PC-3 (cell line): ENCODE measurements at places on chromosomes 2 and 18. TPM values are rescaled to one million over a fixed set of nuclear protein-coding genes. Genes with fewer than 3 reads are reported as not detected.

GRCh38 chr18:77472509-77472908 lies 222.9 kb downstream of the GALR1 start:
- no peak for DNase-seq

DNA sequence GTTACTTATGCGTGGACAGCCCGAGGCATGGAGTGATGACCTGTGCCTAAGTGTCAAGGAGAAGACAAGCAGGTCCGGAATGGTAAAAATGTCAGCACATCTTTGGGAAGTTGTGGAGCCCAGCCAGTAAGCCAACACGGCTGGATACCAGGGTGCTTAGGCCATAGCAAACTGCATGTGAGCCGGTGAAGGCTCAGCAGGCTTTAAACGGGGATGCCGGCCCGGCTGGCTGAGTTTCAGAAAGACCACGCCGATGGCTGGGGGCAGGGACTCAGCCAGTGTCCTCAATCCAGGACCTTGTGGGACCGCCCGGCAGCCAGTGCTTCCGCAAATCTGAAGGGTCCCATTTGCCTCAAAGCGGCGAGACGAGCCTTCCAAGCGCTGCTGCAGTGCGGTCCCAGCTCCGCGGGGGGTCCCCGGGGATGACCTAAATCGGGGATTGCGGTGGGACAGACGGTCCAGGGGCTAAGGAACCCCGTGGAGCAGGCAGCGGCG lies 946 bp upstream of the AGAP1 start:
- no peak for DNase-seq

DNA sequence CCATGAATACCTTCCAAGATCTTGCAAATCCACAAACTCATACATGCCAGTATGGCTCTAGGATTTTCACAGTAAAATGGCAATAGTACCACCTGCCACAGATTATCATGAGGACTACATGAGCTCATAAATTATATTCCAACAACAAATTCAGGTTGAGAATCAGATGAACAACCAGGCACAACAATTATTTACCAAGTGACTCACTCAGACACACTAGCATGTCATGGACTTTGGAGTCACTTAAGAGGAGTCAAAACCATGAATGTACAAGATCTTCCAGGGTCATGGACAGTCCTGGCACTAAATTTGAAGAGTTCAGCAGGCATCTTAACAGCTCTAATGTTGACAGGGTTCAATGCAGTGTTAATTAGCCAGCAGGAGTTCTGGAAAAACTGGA lies 34.4 kb upstream of the BZW1 start:
- DNase-seq: peak; percentile 83

DNA sequence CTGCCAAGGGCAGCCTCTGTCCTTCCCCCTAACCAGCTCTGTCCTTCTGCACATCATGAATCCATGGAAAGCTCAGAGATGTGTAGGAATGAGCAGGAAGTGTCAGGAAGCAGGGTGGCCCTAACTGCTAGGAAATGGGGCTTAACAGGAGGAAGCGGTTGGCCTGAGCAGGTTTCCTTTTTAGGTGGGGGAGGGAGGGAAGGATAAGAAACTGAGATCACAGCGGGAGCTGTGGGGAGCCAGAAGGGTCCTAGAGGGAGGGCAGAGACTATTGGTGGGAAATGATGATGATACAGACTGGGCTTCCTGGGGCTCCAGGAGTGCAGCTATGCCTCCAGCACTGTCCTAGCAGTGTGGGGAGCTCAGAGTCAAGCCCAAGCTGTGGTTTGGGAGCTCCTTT lies 182.0 kb downstream of the SH3BP4 start:
- no peak for DNase-seq

- DNase-seq: no peak
These were observed 573.7 kb downstream of the THSD7B start for GRCh38 chr2:137339051-137339450.

DNA sequence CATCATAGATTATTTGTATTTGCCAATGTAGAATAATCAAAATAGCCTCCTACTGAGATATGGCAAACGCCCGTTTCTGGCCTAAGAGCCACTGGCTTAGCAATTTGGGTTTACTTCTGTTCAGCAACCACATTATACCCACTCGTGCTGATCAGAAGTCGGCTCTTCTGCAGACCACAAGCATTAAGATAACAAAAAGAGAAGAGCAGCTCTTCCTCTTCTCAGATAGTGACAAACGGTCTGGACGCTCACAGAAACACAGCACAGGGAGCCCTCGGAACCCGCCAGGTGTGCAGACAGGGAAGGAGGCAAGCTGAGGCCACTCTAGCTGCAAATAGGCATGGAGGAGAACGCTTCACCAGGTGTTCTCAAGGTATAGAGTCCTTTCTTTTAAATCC lies 164.0 kb downstream of the HDAC4 start:
- no peak for DNase-seq

- peak; percentile 97 for DNase-seq
These were observed 3.4 kb upstream of the SPATS2L start for GRCh38 chr2:200302940-200303727.

DNA sequence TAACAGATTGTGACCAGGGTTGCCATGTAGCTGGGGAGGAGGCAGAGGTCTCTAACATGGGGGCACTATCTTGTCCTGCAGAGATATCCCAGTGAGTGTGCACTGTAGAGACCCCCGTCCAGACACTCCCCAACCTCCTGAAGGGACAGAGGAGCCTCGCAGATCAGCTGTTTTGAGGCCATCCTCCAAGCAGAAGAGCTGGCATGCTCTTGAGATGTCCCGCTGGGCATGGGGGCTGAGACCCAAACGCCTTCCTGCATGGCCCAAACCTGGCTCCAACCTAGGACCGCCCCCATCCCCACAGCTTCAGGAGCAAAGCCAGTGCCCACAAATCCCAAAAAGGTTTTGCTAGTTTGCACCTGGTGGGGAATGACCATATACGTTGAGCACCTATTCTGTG lies 2.7 kb upstream of the SLC66A3 start:
- DNase-seq: no peak

- no peak for DNase-seq
These were observed 35.0 kb downstream of the TTC32 start for GRCh38 chr2:19866771-19867170.

- DNase-seq: no peak
These were observed 263.8 kb downstream of the SETBP1 start for GRCh38 chr18:44944461-44944860.

ZNF521 gene
- total RNA-seq: 0.04 TPM in 1 of 2 replicates, not detected in the other

GALR1 gene
- not detected in 2 replicates for total RNA-seq

IRS1 gene
- 38.8 and 43.8 TPM in 2 replicates for total RNA-seq

POTEC gene
- 0.04 TPM in 1 of 2 replicates, not detected in the other for total RNA-seq

AQP12B gene
- not detected in 2 replicates for total RNA-seq

CCDC85A gene
- total RNA-seq: 1.1 and 2.0 TPM in 2 replicates

DSC3 gene
- total RNA-seq: 11.1 and 14.6 TPM in 2 replicates
